Activated CD4-positive, alpha-beta T cell treated with anti-CD3 and anti-CD28 coated beads, Interleukin-10, Interleukin-2, amounts not matched to agents 100 ng/mL and 50 ng/mL, durations not matched to agents 16 hours and 8 hours (primary cell): ENCODE measurements at places on chromosomes 2 and 18.

GRCh38 chr2:121151311-121152109 is 133.5 kb downstream of the TFCP2L1 start:
- no peak for DNase-seq

DNA sequence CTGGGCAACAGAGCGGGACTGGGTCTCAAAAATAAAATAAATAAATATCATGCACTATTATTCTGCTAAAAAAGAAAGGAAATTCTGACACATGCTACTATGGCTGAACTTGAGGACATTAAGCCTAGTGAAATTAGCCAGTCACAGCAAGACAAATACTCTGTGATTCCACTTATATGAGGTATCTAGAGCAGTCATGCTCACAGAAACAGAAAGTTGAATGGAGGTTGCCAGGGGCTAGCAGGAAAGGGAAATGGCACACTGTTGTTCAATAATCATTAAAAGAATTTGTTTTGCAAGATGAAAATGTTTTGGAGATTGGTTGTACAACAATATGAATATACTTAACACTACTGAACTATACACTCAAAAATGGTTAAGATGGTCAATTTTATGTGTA is 60.8 kb downstream of the NCKAP1 start:
- DNase-seq = no peak

DNA sequence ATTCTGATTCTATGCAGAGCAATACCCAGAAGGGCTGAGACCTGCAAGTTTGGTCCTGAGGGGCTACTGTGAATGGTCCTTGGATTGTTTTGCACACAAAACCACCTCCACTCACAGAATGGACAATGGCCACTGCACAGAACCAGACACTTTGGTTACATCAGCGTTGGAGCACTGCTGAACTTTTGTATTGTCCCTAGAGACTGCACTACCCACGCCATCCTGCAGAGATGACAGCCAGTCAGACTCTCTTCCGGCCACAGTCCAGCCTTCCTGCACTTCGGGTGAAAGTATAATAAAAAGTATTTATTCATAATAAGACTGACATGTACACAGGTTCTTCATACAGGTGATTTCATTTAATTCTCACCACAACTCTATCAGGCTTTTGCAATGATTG is 35.7 kb downstream of the CELF4 start:
- no peak for DNase-seq

- no peak for DNase-seq
These were observed 1.5 kb downstream of the GALR1 start for GRCh38 chr18:77250926-77251729.

DNA sequence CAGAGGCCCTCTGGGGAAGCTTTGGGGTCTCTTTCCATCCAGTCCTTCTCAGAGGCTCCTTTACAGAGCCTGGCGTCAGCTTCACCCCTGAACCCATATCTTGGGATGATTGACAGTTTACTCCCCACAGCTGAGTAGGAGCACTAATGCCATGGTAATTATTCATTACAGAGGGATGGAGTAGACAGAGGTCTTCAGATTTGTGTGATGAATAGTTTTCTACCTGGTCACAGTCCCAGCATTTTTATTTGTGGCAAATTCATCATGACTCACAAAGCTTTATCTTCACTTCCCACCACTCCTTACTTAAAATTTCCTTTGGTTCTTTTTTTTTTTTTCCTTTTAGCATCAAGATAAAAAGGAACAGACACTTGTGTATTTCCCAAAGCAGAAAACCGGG is 104.2 kb downstream of the CCDC85A start:
- DNase-seq = no peak

- DNase-seq = no peak
These were observed 801.0 kb downstream of the LRRTM4 start for GRCh38 chr2:76721226-76721625.

- DNase-seq = no peak
These were observed 627 bp downstream of the WDCP start for GRCh38 chr2:24046599-24046929.

- DNase-seq = no peak
These were observed 1.1 kb upstream of the CFLAR start for GRCh38 chr2:201114846-201115245.

GRCh38 chr2:216107320-216107719 is 1.8 kb upstream of the XRCC5 start:
- no peak for DNase-seq

- no peak for DNase-seq
These were observed 120.1 kb downstream of the MMADHC start for GRCh38 chr2:149467436-149467835.

DNA sequence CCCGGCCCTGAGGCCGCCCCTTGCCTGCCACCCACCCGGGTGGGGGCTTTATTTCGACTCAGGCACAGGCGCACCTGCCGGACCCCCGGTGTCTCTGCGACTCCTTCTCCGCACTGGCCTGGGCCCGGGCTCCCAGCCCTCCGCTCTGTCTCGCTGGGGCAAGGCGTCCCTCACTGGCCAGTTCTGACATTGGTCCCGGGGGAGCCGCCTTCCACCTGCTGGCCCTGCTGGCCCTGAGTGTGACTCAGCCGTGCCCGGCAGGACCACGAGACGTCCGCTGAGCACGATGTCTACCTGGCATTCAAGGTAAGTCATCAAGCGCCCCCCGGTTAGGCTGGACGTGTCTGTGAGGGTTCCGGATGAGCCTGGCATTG is 131.5 kb upstream of the CTDP1 start:
- no peak for DNase-seq

GRCh38 chr2:98369710-98370239 is 23.5 kb downstream of the CNGA3 start:
- DNase-seq = no peak

GRCh38 chr2:132651115-132652045 is 18.6 kb downstream of the LYPD1 start:
- DNase-seq = no peak

DNA sequence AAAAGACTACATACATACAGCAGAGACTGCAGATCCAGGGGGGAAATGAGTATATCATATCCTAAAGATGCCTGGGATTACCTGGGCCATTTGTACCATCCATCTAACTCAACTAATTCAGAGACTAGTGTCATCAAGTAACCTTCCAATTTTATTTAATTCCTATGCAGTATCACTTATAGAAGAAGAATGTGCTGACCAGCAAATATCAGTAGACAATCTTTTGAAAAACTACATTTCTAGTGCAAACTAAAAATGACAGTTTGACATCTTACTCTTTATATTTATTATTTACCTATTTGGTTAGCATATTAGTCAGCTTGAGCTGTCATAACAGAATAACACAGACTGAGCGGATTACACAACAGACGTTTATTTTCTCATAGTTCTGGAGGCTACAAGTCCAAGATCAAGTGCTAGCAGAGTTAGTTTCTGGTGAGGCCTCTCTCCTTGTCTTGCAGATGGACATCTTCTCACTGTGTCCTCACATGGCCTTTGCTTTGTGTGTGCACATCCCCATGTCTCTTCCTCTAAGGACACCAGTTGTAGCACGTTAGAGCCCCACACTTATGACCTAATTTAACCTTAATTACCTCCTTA is 47.0 kb downstream of the NCKAP5 start:
- no peak for DNase-seq

DNA sequence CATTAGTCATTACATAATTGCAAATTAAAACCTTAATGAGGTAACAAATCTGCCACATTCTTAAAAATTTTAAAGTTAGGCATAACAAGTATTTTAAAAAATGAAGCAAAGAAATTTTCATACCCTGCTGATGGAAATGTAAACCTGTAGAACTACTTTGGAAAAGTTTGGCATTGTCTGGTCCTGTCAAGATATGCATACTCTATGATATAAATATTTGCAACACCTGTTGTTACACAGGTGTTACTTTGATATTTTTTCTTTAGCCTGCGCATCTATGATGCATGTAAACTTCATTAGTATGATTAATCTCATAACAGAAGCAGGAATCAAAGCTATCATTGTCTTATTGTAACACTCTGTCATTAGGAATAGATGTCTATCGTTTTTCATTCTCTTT is 634.3 kb downstream of the TRIB2 start:
- DNase-seq = no peak

- no peak for DNase-seq
These were observed 1.3 kb downstream of the KHK start for GRCh38 chr2:27087823-27088410.

- peak; percentile 16 for DNase-seq
These were observed 169.2 kb upstream of the NOSTRIN start for GRCh38 chr2:168633200-168633599.

- DNase-seq = peak; percentile 63
These were observed 39.0 kb downstream of the COA5 start for GRCh38 chr2:98569197-98569793.

GRCh38 chr2:170396799-170397459 is 219.0 kb downstream of the MYO3B start:
- DNase-seq = peak; percentile 14

DNA sequence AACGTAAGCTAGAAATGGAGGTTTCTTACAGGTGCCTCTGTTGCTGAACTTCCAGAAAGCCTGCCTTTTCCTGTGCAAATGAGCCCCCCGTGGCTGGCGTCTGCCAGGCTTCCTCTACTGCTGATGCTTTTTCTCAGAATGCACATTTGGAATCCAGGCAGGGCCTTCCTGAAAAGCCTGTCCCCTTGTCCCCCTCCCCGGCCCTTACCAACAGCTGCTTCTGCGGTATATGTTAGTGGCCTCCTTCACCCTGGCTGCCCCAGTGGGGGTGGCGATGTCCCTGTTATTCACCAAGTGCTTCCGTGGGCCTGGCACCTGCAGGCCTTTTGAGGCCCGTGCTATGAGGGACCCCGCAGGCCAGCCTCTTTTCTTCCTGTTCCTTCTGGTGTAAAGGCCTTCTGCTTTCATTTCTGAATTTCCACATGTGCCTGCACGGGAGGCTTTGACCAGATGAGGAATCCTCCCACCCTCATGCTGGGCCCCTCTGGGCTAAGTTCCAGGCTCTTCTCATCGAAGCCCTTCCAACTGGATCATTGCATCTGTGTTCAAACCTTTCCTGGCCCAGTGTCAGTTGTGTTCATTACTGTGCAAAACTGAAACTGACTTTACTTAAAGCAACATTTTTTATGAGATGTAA is 10.4 kb downstream of the CNDP2 start:
- no peak for DNase-seq

GRCh38 chr2:151334082-151334815 is 23.1 kb upstream of the TNFAIP6 start:
- DNase-seq = no peak

DNA sequence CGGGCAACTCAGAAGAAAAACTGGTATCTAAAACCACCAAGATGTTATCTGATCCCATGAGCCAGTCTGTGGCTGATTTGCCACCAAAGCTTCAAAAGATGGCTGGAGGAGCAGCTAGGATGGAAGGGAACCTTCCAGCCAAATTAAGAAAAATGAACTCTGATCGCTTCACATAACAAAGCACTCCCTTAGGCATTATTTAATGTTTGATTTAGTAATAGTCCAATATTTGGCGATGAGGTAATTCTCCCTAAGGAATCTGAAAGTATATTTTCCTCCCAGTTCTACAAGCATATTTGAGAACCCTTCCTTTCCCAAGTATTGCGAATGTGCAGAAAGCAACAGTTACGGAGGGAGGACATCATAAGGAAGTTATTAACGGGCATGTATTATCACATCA is 156.6 kb downstream of the KCNJ3 start:
- DNase-seq = no peak

DNA sequence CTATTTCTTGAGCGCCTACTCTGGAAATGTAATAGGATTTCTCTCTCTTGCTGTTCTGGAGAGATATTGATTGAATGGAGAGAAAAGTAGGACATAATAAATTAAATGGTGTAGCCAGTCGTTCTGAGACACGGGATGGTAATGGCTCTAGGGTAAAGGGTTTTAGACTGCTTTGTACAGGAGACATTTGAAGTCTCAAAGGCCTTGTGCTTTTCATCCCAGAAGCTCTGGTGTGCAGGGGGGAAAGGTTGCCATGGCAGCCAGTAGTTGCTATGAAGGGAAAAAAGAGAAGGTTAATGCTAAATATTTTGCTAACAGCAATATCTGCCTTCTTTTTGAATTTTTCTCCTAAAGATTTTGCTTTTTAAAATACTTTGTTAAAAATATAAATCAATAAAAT is 359.3 kb downstream of the RIT2 start:
- DNase-seq = no peak

DNA sequence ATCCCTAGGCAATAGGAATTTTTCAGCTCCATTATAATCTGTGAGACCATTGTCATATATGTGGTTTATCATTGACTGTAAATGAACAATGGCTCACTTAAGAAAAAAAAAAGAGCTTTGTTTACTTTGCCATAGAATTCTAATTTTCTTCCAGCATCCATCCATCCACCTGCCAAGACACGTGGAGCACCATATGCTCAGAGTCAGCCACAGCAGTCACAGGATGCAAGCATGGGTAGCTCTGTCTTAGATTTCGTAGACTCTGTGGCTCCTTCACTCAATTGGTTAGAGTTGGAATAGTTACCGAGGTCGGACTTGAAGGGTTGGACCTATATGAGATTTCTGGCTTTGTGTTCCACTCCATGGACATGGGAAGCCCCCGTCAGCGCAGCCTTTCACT is 75.6 kb downstream of the COA5 start:
- no peak for DNase-seq

DNA sequence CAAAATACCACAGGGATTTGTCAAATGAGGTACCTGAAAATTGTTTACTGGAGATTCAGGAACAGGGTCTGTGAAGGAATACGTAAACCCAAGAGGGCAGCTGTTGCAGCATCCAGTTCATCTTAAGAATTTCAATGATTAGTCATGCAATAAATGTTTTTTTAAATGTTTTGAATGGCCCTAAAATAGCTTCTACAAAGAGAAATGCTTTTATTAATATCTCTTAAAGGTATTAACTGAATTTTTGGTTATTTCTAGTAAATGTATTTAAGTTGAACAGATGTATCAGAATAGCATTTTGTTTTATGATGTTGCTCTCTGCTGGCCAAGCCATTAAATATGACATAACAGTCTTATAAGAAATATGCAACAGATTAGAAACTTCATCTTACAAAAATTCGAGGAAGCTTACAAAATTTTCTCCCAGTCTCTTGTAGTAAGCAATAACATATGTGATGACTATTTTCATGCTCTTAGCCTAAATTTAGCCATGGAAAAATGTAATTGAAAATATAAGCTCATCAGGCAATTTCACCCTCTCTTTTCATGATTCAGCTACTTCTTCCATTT is 863.9 kb downstream of the SUCLG1 start:
- DNase-seq = no peak

DNA sequence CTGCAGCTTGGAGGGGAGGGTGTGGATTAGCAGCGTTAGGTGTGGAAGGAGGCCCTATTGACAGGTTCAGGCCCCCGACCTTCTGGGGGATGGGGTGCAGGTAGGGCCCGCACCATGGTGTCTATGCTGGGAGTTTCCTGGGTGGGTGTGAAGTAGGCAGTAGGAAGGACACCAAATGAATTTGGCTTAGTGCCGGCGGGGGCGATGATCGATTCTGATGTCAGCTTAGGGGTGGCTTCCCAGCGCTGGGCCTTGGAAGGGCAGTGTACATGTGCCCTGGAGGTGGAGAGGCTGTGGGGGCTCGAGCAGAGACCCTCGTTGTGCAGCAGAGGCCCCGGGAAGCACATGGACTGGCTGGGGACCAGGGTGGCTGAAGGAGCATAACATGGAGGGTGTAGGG is 21.6 kb downstream of the DCDC2C start:
- DNase-seq = no peak

- peak; percentile 46 for DNase-seq
These were observed 25.5 kb upstream of the PXDN start for GRCh38 chr2:1769703-1770422.
